Activated CD4-positive, alpha-beta T cell treated with anti-CD3 and anti-CD28 coated beads, Interleukin-2, amount 10 ng/mL, durations not matched to agents 7 days and 5 days (primary cell): ENCODE measurements at places on chromosomes 12 and 14. TPM values are rescaled to one million over a fixed set of nuclear protein-coding genes. Genes with fewer than 3 reads are reported as not detected.

The TNS2 gene
- 1.8 TPM for total RNA-seq

The HIF1A gene
- 97.0 TPM for total RNA-seq

The BDKRB1 gene
- total RNA-seq = not detected

The CMA1 gene
- not detected for total RNA-seq

The LRP1-AS gene
- total RNA-seq = not detected

The MAP1LC3B2 gene
- total RNA-seq = 1.0 TPM

The TAS2R31 gene
- 1.6 TPM for total RNA-seq

The SLC25A47 gene
- not detected for total RNA-seq

The PROX2 gene
- total RNA-seq = not detected

The TAS2R43 gene
- total RNA-seq = 1.7 TPM

The KRT6C gene
- not detected for total RNA-seq

The OASL gene
- total RNA-seq = 34.2 TPM

The LAG3 gene
- total RNA-seq = 12.0 TPM

The KRT71 gene
- not detected for total RNA-seq

The TEX52 gene
- 0.29 TPM for total RNA-seq

The CISTR gene
- total RNA-seq = not detected

The EFCAB11 gene
- 8.6 TPM for total RNA-seq

The ANGEL1 gene
- total RNA-seq = 13.7 TPM

The CLEC4D gene
- total RNA-seq = not detected

The ACSM4 gene
- total RNA-seq = not detected

The ANO4 gene
- total RNA-seq = not detected

The KLRK1 gene
- 0.12 TPM for total RNA-seq

The ESR2 gene
- not detected for total RNA-seq

The RASSF9 gene
- not detected for total RNA-seq

The KRT73 gene
- 8.2 TPM for total RNA-seq

The ANAPC5 gene
- total RNA-seq = 140 TPM

The ZNF385A gene
- 0.48 TPM for total RNA-seq

The NRXN3 gene
- total RNA-seq = not detected

The FOS gene
- total RNA-seq = 28.0 TPM

The OTOGL gene
- total RNA-seq = not detected

The PDE3A gene
- total RNA-seq = not detected

The NEUROD4 gene
- total RNA-seq = not detected
